ENCODE measurements at places on chromosomes 11 and 22. TPM values are rescaled to one million over a fixed set of nuclear protein-coding genes. Genes with fewer than 3 reads are reported as not detected.

INS gene
- not detected for polyA plus RNA-seq

MRGPRX4 gene
- polyA plus RNA-seq, result not detected

VPREB3 gene
- polyA plus RNA-seq, result not detected

SERPINH1 gene
- polyA plus RNA-seq, result 8.4 TPM
